NCI-H1694 (cell line): ENCODE measurements at places on chromosomes 3 and 15.

DNA sequence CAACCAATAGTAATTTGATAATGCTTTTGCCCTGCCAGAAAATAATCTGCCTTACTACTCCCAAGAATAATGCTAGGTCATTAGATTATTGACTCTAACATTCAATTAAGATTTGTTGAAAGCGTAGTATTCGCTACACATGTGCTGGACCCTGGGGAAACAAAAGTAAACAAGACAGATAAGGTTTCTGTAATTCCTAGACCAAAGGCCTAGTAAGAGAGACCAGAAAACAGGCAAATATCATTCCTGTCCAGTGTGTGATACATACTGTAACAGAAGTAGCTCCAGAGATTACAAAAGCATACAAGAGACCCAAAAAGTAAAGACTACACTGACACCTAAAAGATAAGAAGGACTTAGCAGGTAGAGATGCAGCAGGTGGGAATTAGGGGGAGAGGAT is 60.8 kb downstream of the PLOD2 start:
- no peak for DNase-seq

- DNase-seq, result no peak
Measured at GRCh38 chr3:144287001-144287400, 315.4 kb downstream of the DIPK2A start.

DNA sequence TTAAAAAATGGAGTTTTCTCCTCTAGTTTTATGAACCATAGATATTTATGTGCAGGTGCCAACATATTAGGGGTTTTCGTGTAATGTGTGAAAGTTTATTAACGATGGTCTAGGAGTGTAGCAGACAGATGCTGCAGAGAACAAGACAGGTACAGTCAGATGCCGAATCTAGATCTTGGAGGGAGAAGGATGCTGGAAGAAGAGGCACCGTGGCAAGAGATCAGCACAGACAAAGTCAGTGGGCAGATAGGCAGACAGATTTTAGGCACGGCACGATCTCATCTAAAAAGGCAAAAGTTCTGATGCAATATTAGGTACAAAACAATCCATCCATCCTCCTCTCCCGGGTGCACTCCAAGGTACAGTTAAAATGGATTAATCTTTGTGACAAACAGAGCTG is 161.6 kb downstream of the TIGIT start:
- DNase-seq, result no peak

GRCh38 chr3:56314842-56315241 is 153.4 kb downstream of the ERC2 start:
- no peak for DNase-seq

DNA sequence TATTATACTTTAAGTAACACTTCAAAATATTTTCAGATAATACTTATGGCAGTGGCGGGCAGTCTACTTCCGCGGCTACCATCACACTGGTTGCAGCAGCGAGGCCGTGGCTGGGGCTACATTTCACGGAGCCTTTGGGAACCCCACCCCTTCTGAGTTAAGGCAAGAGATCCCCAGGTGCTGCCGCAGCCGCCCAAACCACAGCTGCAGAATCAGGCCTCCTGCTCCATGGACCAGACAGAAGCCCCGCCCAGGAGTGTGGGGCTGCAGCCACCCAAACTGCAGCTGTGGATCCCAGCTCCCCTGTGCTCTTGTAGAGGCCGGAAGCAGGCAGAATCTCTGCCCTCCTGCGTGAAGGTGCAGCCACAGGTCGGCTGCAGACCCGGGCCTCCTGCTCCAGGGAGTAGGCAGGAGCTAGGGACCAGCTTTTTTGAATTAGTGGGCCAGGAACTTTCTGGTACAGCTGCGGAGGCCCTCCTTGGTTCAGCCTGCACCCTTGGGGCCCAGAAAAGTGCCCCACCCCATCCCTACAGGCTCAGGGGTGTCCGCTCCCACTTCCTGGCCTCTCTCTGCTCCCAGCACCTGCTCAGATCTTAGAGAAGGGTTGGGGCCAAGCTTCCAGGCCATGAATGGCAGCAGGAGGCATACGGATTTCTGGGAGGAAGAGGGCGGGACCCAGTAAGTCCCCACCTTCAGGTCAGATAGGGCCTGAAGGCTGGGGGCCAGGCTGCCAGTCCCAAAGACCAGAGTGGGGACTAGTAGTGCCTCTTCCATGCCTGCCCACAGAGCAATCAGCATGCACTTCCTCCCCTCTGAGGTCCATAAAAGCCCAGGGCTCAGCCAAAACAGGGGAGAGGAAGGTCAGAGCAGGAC is 1188.8 kb upstream of the CADM2 start:
- no peak for DNase-seq

GRCh38 chr3:48119505-48120193 is 68.6 kb downstream of the CDC25A start:
- no peak for DNase-seq

DNA sequence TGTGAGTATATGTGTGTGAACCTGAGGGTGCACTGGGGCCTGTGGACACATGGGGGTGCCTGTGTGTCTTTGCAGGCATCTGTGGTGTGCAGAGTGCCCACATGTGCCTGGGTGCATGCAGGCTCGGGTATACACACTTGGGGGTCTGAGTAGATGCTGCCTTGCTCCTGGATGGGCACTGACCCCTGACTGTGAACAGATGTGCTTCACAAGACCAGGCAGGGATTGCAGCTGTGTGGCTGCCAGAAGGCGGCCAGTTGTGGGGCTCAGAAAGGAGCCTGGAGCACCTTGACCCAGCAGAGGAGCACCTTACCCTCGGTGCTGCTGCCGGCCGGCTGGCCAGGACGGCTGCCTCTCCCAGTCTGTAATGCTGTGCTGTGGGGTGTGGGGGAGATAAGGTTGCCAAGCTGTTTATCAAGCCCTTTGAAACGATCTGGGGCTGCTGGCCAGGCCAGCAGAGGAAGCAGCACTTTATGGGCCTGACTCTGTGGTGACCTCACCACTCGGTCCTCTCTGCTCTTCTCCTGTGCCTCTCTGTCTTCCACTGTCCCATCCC is 55.5 kb upstream of the MRPS22 start:
- DNase-seq, result no peak

DNA sequence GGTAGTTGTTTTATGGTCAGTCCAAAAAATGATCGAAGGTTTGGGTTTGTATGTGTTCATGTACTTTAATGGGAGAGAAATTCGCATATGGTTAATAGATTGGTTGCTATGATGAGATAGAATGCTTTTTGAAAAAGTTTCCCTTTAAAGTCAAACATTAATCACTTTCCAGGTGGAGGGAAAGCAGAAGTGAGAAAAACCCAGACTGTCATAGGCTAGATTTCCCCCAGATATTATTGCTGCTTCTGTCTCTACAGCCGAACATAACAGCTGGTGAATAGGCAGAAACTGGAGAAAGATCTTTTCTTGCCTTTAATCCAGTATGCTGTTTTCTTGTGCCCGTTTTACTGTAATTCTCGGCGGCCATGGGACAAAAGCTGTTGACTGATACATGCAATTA is 287.6 kb downstream of the SOX2 start:
- DNase-seq, result no peak

GRCh38 chr15:84702961-84703482 is 12.9 kb downstream of the SEC11A start:
- DNase-seq, result no peak

- no peak for DNase-seq
Measured at GRCh38 chr3:190862209-190863118, at the start of gene GMNC. TSS of gene GMNC (minus strand) at chr3:190862694. CDS start at chr3:190862615, 79 bp downstream.

- peak; percentile 29 for DNase-seq
Measured at GRCh38 chr3:13277196-13277813, 142.8 kb downstream of the NUP210 start.

DNA sequence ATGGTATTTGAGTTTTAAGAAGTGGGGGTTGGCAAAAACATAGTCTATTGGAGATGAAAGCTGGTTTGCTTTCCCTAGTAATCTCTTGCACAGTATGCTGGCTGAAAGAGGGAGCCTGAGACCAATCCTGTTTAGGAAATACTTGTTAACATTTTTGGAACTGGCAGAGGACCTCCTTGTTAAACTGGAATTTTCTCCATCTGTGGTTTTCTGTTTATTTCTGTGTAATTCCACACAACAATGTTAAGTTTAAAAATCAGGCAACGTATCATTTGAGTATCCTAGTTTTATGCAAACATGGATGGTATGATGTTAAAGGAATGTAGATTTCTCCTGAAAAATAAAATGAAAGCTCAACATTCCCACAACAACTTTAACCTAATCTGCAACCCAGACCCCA is 536.0 kb upstream of the TBL1XR1 start:
- DNase-seq, result no peak

- DNase-seq, result no peak
Measured at GRCh38 chr3:177483182-177483967, 286.1 kb upstream of the TBL1XR1 start.

GRCh38 chr3:47399531-47400270 is 18.9 kb downstream of the PTPN23 start:
- DNase-seq, result no peak

GRCh38 chr3:72962317-72962716 is 34.3 kb upstream of the PPP4R2 start:
- no peak for DNase-seq

GRCh38 chr3:184608209-184608608 is 46.6 kb downstream of the EPHB3 start:
- DNase-seq, result no peak

- DNase-seq, result no peak
Measured at GRCh38 chr3:157469561-157470294, 33.1 kb downstream of the PTX3 start.

DNA sequence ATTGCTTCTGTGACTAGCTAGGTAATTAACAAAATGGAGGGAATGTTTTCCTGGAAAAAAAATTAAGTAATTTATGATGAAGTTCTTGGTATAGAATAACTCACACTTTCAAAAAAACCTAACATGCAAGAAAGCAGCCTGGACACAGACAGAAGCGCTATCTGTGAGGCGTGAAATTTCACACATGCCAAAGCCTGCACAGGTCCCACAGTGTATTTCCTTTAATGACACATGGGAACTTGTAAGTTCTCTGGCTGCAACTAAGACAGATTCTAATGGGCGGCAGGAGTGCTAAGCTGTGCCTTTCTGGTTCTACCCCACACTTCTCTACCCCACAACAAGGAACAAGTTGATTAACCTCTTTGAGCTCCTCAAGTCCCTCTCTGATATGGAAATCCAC is 84.9 kb upstream of the NEO1 start:
- no peak for DNase-seq

DNA sequence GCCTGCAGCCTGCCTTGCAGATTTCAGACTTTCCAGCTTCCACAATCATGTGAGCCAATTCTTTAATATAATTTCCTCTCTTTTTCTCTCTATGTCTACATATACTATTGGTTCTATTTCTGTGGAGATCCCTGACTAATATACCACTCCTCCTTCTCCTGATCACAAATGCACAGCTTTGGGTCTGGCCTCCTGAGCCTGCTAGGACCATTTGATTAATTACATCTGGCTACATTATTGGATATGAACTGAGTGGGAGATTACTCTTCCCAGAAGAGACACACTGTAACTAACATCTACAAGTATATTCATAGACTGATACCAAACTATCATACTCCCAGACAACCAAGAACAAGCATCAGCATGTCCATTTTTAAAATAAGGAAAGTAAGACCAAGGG is 188.9 kb upstream of the LMCD1 start:
- DNase-seq, result no peak

GRCh38 chr3:141370065-141370533 is 1.8 kb downstream of the ZBTB38 start:
- peak; percentile 53 for DNase-seq

- DNase-seq, result no peak
Measured at GRCh38 chr3:13507247-13507569, 27.1 kb downstream of the HDAC11 start.

- no peak for DNase-seq
Measured at GRCh38 chr3:106010829-106011228, 142.0 kb upstream of the CBLB start.

- no peak for DNase-seq
Measured at GRCh38 chr15:96804754-96805153, 474.3 kb downstream of the NR2F2 start.

DNA sequence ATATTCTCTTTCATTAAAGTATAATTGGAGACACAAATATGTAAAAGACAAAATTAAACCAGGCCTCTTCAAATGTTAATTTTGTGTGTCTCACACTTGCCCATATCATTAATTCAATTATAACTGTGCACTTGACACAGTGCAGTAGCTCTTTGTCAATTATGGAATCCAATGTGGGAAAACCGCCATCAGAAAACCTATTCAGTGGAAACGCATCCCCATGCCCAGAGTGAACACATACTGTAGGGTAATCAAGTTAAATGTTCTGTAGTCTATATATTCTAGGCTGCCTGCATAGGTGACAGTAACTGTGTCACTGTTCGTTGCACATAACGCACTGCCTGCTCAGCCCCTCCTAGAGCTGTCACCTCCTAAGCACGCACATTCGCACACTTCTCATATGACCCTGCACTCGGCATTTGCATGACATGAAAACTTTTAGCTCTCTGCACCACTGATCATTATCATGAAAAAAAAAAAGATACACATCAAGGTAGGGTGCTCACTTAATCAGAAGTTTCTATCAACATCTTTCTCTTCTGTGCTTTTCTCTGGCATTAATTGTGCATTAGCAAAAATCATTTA is 63.2 kb downstream of the MEIS2 start:
- DNase-seq, result no peak

DNA sequence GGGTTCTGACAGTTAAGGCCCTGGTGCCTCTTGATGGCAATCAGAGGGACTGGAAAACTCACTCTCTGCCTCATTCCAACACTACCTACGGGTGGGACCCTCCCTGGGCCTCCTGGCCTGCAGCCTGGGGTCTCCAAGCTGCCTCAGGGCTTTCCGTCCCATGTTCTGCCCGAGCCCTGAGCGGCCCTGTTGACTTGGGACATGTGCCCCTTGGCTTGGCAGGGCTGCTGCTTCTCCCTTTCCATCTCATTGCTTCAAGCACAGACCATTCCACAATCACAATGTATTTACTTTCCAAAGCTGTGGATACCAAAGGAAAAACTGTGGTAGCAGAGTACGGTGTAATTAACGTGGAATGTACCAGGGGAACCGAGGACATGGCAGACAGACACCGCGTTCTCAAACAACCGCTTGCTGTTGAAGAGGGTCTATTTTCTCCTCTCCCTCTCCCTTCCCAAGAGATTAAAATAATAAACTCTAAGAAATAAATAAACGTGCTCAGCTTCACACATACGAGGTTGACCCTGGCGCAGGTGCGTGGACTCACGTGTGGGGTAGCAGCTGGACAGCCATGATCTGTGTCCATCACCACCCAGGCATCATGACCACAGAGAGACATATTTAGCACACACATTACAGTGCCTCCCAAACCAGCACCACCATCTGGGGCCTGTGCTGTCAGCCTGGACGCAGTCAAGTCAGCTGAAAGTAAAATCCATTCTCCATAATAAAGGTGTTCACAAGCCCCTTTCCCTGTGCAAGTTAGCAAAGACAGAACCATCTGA is 172.0 kb downstream of the XXYLT1 start:
- no peak for DNase-seq

DNA sequence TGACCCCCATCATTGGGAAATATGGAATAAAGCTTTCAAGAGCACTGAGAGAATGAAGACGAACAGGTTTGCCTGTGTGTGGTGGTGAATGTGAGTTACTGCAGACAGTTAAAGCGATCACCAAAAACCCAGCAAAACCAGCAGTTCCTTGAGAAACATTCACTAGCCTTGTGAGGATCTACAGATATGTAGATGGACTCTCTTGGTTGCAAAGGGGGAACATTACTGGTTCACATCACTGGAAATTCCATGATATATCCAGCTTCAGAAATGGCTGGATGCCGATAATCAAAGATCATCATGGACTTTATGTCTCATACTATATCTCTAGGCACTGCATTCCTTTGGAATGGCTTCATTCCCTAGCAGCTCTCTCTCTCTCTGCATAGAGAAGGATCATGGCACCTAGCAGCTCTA is 10.2 kb upstream of the HERC1 start:
- no peak for DNase-seq
